ENCODE measurements at places on chromosomes 1 and 21. TPM values are rescaled to one million over a fixed set of nuclear protein-coding genes. Genes with fewer than 3 reads are reported as not detected.
A peak's percentile ranks its signal among the peaks of the same experiment; 100 is the strongest.

GRCh38 chr1:173149887-173150286 lies 57.2 kb downstream of the TNFSF4 start:
- DNase-seq = no peak

DNA sequence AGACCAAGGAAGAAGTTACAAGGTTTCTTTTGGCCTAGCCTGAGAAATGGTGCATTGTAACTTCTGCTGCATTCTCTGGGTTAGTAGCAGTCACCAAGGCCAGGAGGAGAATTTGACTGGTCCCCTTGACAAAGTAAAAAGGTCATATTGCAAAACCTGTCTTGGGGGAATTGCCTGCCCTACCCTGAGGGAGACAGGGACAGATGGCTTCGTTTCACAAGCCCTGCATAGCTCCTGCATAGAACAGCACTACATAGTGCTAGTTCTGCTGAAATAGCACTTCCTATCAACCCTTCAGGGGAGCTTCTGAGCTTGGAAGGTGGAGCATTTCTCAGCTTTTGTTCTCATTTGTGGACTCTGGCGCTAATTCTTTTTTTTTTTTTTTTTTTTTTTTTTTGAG lies 20.4 kb upstream of the AK2 start:
- DNase-seq = no peak

DNA sequence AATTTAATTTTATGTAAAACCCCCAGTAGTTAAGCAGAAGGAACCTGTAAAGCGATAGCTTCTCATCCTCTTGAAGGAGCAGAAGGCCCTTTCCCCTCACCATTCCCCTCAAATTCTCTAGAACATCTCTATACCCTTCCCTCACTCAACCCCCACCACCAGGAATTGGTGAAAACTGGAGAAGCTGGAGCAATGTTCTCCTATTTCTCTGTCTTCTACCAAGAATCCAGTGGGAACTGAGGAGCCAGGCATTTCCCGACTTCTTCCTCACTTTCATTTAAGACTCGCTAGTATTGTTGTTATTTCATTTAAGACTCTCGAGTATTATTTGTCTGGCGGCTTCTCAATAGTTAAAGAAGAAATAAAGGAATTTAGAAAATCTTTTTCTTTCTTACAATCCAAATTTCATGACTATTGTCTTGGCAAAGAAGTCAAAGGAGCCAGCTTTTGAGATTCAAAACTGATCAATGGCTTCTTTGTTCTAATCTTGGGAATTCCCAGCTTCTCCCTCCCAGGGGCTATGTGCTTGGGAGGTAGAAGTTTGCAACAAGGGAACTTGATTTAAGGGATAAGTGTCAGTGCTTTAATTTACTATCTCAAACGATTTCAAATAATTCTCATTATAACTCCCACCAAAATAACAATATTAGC lies 253.3 kb upstream of the ADGRL2 start:
- DNase-seq = no peak

DNA sequence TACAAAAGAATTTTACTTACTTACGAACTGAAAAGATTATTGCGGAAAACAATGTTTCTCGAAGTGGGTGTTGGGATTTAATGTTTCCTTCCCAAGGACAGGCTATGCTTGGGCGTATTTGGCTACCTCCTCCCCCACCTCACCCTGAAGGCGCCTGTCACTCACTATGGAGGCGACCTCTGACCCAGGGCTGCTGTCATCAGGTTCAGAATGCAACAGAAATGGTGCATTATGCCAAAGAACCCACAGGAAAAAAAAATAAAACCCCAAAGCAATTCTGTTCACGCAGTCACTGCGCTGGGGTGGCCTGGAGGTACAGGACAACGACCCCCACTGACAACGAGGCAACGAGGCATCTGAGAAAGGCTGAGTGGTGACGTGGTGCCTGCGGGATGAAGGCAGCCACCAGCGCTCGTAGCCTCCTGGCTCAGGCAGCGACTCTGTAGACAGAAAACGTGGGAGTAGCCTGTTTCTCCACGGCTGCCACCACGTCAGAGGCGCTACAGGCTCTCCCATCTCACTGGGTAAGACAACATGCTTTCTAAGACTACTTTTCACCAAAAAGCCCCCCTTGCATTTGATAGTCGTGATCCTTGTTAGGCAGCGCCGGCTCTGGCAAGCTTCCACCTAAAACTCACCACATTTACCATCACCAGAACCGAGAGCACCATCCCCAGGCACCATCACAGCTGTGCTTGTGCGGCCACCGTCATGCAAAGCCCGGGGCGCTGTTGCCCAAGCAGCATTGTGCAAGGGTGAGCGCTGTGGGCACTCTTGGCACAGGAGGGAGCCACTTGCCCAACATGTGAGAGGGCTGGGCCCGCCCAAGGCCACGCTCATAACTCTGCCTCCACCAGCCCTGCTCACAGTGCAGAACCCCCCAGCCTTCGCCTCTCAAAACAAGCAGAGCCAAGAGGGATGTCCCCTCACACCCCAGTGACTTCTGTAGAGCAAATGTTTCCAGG lies 14.3 kb downstream of the NADK start:
- no peak for DNase-seq

GRCh38 chr1:54757833-54758232 lies 6.5 kb downstream of the PARS2 start:
- DNase-seq = no peak

- DNase-seq = no peak
These were observed 97.5 kb upstream of the KCNE2 start for GRCh38 chr21:34266351-34266750.

DNA sequence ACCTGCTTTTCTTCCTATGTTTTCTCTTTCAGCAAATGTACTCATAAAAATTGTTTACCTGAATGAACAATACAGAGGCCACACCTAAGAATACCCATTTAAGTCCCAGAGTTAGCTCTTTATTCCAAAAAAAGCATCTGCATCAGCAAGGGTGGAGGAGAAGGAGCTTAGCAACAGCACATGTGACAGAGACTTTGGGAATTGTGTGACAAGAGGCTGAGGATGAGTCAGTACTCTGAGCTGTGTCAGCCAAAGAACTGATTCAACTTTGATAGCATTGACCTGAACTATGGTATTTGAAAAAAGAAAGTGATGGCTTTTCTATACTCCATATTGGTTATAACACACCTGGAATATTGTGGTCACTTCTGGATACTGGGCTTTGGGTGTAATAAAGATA lies 162.7 kb downstream of the ZNF648 start:
- no peak for DNase-seq

DNA sequence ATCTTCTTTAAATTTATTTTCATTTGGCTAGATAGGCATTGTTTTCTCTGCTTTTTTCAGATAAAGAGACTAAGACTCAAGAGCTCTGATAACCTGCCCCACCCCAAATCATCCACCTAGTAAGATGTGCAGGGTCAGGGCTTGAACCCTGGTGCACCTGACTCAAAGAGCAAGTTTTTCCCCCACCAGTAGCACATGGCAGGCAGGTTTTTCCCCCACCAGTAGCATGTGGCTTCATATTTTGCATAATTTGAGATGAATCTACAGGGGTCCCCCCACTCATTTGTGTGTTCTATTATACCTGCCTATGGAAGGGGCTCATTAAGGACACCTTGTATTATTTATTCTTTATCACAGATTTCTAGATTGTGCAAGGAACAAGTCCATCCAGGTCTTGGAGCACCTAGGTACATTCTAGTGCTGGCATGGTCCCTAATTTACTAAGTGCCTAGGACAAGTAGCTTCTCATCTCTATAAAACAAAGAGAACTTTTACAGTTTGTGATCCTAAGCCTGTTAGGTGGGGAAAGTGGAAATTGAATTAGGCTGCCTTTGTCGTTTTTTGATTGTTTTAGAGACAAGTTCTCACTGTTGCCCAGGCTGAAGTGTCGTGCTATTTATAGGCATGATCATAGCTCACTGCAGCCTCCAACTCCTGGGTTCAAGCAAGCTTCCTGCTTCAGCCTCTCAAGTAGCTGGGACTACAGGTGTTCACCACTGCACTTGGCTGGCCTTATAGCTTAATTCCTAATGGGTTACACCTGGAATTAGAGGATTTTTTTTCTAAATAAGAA lies 13.2 kb upstream of the CTSE start:
- no peak for DNase-seq

- no peak for DNase-seq
These were observed 298.7 kb downstream of the LRRIQ3 start for GRCh38 chr1:73899311-73899710.

DNA sequence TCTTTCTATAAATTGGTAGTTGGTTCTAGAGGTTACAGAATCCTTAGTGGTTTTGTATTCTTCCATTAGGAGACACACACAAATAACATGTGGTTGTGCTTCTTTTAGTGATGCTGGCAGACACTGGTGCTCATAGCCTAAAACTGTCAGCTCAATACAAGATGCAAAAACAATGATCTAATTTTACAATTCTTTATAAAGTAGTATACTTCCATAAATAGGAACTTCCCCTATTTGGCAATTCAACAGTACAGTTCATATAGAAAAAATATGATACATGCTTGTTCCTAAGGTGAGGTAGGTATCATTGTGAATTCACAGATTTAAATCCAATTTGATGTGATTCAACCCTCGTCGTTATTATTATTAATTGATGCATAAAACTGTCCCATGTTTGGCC lies 20.8 kb upstream of the CCDC17 start:
- no peak for DNase-seq

- DNase-seq = peak; percentile 29
These were observed 182.3 kb downstream of the FCRL5 start for GRCh38 chr1:157369808-157370521.

- DNase-seq = no peak
These were observed 11.7 kb downstream of the C1orf94 start for GRCh38 chr1:34188418-34188817.

GRCh38 chr1:101438359-101438758 lies 201.5 kb downstream of the S1PR1 start:
- no peak for DNase-seq

GRCh38 chr1:9289090-9289534 lies 3.6 kb upstream of the SPSB1 start:
- peak; percentile 91 for DNase-seq

- DNase-seq = no peak
These were observed 180.8 kb upstream of the KCNK2 start for GRCh38 chr1:214901718-214902117.

- DNase-seq = no peak
These were observed 67.7 kb downstream of the SELENOF start for GRCh38 chr1:86846164-86846647.

DNA sequence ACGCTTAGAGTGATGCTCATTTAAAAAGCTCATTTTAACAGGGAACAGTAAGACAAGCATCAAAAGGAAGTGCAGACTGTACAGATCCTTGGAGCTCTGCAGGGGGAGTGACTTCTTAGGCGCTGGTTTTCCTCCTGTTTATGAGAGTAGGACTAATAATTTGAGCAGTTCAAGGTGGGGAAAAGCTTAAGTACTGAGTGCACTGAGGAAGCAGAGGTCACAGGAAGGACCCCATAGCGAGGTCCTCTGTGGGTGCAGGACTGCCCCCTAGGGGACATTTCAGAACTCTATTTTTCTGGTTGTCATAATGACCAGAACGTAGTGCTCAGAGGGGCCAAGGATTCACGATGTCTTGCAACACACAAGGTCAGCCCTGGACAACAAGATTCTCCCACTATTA lies 112.1 kb downstream of the HLCS start:
- no peak for DNase-seq

DNA sequence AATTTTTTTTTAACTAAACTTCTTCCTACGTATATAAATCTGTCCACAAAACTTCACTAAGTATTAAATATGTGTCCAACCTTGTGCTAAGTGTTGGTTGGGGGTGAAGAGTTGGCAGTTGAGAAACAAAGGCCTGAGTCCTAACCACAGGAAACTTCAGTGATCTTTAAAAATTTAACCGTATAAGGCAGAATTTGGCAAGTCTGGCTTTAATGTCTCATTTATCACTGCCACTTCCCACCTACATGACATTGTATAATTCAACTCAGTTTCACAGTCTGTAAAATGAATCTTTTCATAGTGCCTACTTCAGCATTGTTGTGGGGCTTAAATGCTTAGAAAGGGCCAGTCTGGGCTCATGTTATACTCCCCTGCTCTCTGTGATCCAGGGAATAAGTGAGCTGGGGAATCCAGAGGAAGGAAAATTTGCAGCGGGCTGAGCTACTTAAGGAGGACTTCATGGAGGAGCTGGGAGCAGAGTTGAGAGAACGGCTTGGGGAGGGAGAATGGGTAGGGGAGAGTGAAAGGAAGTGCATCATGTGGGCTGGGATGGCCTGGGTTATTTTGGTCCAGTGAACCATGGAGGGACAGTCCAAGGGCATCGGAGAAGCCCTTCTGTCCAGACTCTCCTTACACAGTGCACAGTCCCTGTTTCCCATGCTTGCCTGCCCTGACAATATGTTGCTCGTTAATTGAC lies 14.5 kb downstream of the IFNAR2 start:
- no peak for DNase-seq

- DNase-seq = no peak
These were observed 42.2 kb downstream of the NTNG1 start for GRCh38 chr1:107183011-107183410.

DNA sequence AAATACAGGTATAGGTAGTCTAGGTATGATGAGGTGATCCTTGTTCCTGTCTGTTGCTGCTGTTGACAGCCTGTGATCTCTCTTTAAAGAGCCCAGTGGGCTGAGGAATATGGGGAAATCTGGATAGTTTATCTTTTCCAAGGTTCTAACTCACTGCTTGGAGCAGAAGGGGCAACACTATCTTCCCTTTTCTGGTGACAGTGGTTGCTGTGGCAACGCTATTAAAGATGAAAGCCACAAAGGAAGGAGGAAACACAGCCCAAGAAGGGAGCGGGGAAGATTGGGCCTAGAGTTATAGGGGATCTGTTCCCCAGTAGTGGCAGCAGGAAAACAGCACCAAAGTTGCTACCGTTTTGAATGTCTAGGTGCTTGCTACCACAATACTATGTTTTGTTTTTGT lies 8.8 kb downstream of the PCP4L1 start:
- no peak for DNase-seq

DNA sequence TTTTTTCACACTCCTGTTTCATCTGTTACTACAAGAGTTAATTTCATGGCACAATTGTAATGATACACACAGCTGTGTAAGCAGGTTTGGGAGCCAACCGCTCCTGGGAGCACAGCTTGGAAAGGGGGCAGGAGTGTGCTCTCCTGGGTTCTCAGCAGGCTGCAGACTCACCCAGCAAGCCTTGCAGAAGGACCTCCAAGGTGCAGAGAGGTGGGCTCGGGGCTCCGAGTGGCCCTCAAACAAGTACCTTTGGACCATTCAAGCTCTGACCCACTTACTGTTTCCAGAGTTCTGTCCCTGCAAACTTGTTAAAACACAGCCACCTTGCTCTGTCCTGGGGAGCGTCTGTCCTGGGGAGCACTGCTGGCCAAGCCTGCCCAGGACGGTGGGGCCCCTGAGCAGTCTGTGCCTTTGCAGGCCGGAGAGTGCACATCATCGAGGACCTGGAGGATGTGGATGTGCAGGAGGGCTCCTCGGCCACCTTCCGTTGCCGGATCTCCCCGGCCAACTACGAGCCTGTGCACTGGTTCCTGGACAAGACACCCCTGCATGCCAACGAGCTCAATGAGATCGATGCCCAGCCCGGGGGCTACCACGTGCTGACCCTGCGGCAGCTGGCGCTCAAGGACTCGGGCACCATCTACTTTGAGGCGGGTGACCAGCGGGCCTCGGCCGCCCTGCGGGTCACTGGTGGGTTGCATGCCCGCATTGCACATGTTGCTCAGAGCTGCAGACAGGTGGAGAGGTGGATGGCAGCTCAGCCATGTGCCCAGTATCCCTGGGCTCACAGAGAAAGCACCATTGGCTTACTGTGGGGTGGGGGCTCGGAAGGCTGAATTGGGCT lies 78.0 kb downstream of the OBSCN start:
- no peak for DNase-seq

The LEFTY1 gene
- not detected for total RNA-seq

The S100A9 gene
- 2.8 TPM for total RNA-seq

The PPFIA4 gene
- total RNA-seq = 1.6 TPM

The CD2 gene
- 178 TPM for total RNA-seq

The CLIC4 gene
- 6.6 TPM for total RNA-seq

The IRF6 gene
- 2.4 TPM for total RNA-seq

The OR10Z1 gene
- total RNA-seq = not detected

The RBM11 gene
- total RNA-seq = 14.6 TPM

The NTMT2 gene
- not detected for total RNA-seq
